Stimulated activated CD8-positive, alpha-beta memory T cell treated with anti-CD3 and anti-CD28 coated beads, Interleukin-4, amount 100 ng/mL, for 1 hour (primary cell): ENCODE measurements at places on chromosomes 16 and 17.

- DNase-seq, result no peak
Measured at GRCh38 chr16:6209355-6209930, 1111.8 kb upstream of the EEF2KMT start.

DNA sequence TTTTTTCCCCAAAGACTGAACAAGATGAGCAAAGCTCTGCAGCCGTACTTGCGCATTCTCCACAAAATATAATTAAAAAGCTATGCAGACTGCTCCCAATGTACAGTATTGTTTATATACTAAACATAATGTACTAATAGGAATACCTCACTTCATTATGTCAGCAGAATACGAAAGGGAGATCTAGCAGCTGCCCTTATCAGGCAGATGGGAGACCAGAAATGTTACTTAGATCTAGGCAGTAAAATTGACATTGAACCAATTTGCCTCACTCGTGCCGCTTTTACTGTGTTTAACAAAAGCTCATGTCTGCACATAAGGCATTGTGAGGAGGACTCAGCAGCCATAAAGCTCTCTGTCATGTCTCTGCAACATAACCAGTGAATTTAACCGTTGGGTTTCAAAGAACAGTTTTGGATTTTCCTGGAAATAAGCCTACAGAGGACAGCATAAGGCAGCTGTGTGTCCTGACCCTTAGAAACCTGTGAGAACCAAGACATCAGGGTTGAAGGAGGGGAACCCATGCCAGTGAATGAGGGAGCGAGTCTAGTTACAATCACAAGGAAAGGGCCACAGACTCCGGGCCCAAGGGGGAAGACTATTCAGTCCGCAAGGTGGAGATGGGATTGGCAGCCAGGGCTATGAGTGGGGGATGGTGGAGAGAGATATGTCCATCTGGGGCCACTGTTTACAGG lies 71.4 kb downstream of the GNAO1 start:
- no peak for DNase-seq

- DNase-seq, result no peak
Measured at GRCh38 chr16:8519179-8519578, 71.1 kb downstream of the TMEM114 start.

DNA sequence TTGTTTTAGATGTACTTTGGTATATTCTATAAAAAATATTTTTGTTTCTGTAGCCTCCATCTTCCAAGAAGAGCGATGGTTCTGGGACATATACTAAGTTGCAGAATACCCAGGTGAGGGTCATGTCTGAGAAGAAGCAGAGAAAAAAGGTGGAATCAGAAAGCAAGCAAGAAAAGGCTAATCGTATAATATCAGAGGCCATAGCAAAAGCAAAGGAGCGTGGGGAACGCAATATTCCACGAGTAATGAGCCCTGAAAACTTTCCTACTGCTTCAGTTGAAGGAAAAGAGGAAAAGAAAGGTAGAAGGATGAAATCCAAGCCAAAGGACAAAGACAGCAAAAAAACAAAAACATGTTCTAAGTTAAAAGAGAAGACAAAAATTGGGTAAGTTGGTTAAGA lies 154.6 kb downstream of the CHD9 start:
- DNase-seq, result no peak

GRCh38 chr16:71669926-71670536 lies 44.0 kb downstream of the MARVELD3 start:
- no peak for DNase-seq

DNA sequence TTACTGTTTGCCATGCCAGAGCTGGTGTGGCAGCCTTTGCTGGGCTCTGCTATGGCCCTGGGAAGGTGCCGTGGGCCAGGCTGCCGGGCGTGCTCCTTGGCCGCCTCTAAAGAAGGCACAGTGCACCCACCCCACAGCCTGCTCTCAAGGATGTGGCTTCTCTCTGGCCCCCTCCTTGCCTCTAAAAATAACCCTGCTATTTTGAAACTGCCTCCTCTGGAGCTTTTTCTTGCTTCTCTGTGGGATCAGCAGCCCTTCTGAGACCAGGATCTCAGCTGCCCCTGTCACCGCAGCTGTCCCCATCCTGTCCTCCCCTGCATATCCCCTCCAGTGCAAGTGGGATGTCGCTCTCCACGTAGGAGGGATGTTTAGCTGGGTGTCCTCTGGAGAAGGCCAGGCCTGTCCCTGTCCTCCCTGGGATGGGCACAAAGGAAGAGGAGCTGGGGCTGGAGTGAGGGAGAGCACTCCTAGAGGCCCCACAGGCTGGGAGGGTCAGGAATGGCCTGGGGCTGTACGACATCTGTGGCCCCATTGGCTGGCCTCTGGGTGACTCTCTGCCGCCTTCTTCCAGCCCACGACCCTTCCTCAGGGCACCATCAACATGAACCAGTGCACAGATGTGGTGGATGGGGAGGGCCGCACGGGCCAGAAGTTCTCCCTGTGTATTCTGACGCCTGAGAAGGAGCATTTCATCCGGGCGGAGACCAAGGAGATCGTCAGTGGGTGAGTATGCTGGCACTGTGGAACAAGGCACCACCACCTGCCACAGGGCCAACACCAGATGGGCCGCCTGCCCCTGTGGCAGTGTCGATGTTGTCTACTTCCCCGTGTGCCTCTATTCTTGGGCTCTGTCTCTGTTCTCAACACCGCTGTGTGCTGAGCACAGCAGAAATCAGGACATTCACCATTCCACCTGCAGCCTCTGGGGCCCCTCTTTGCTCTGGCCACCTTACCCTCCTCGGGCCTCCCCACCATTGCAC lies 79.7 kb downstream of the PLD6 start:
- DNase-seq, result no peak

- no peak for DNase-seq
Measured at GRCh38 chr16:81537721-81538561, 93.3 kb downstream of the CMIP start.

GRCh38 chr16:65446427-65446826 lies 324.6 kb upstream of the CDH11 start:
- no peak for DNase-seq

DNA sequence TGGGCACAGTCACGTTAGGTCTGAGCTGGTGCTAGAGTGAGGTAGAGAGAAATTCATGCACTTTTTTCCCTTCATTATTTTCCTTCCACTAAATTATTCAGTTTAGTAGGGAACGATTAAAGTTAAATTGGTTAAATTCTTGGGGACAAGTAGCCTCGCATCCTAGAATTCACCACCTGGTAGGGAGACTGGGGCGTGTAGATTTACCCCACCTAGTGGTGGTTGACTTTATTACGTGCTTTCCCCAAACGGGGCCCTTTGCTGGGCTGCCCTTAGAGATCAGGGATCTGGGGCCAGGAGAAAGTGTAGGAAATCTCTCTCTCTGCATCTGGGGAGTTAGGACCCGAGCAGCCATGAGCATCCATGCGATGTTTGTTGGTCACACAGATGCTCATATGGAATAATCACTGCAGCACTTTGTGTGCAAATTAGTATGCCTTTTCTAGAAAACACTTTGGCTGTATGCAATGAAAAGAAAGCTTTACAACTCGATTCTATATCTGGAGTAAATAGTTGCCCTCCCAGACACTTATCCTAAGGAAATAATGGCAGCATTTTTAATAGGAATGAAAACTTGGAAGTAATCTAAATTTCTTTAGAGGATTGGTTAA lies 107.0 kb downstream of the PLCG2 start:
- no peak for DNase-seq

GRCh38 chr17:79830763-79831264 lies 8.4 kb downstream of the CBX4 start:
- DNase-seq, result no peak

- no peak for DNase-seq
Measured at GRCh38 chr17:13729466-13730134, 127.9 kb upstream of the HS3ST3A1 start.
